ENCODE measurements at places on chromosomes 4 and X.

GRCh38 chrX:110145854-110146253 is 142.9 kb downstream of the TMEM164 start:
- DNase-seq: no peak

DNA sequence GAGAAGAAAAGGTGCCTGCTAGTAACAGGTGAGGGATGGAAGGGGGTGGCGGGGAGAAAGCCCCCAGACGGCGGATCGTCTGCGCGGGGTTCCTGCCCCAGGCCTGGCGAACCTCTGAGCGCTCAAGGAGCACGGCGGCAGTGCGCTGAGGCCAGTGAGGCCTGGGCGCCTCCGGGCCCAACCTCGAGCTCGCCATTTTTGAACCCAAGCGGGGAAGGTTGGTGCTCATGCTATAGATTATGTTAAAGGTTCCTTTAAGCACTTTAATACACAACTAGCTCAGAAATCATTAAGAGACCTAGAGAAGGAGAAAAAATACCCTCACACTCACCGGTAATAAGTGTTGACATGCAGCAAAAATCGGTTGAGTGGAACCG is 7.9 kb downstream of the PITX2 start:
- no peak for DNase-seq

DNA sequence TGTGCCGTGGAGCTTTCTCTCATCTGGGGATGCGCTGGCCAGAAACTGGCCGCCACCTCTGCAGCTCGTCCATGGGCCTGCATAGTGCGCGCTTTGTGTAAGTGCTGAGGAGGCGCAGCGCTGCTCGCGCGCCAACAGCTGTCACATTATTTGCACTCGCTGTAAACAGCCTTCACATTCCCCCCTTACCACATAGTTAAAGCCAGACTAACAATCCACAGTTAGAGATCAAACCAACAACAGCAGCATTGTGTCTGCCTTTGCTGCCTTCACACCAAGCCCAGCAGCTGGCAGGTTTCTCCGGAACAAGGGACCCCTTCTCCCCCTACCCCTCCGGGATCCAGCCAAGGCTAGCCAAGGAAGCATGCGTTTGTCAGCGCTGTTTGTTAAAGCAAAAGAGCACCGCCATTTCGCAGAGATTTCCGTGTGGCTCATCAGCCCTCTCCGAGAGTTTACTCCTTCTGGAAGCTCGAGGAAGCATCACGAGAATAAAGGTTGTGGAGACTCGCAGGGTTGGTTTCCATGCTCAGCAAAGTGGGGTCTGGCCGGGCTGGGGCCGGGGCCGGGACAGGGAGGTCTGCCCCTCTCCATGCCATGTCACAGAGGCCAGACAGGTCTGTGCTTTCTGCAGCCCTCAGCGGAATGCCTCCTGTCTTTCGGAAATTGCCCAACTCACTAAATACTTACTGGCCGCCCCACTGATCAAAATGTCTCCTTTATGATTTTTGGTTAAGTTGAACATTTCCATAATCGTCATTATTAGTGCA is 11.0 kb downstream of the BCOR start:
- peak; percentile 68 for DNase-seq

GRCh38 chrX:38262715-38263620 is 42.3 kb upstream of the SRPX start:
- no peak for DNase-seq

DNA sequence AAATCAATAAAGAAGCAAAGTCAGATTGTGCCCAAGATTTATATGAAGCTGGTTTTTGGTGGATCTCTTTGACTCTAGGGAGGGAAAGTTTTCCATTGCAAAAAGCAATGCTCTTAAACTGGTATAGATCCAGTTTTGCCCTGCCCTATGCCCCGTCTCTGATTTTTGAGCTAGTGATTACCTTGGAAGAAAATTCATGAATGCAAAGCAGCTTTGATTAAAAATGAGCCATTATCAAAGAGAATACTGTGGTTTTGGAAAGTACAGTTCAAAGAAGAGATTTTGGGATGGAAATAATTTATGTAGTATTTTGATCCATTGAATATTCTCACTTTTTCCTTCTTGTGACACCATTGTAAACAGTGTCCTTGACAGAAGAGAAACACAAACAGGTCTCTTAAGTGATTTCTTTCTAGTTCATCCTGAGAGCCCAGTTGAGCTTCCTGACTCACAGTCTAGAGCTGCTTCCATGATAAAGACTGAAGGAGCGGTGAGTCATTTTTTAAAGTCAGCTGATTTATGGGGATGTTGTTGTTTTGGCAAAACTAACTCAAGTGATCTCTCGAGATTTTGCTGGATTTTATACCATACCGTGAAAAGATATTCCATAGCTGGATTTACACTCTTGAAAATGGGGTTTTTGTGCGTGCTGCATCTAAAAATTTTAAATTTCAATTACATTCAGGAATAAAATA is 76.7 kb downstream of the AFF1 start:
- DNase-seq: no peak
